Foreskin fibroblast (primary cell): ENCODE measurements at places on chromosomes 7 and 10.

GRCh38 chr7:14752301-14752700, 150.2 kb downstream of the DGKB start:
- no peak for DNase-seq

GRCh38 chr10:14529351-14529750, 198.6 kb upstream of the FRMD4A start:
- DNase-seq = no peak

DNA sequence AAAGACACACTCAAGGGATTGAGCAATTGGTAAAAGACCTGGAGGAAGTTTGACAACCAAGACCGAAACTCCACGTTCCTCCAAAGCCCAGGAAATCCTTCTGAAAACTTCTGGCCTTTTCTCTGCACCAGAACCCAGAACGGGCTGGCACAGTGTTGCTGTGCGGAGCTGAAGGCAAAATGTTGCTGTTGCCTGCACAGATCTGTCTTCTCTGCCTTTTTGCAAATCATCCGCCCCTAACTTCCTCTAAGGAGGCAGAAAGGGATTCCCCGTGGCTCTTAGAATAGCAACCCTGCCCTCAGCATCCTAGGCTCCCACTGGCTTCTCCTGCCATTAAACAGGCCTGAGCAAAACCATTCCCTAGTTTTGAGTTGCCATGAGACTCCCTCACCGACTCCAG, 44.9 kb downstream of the FIGNL1 start:
- no peak for DNase-seq

DNA sequence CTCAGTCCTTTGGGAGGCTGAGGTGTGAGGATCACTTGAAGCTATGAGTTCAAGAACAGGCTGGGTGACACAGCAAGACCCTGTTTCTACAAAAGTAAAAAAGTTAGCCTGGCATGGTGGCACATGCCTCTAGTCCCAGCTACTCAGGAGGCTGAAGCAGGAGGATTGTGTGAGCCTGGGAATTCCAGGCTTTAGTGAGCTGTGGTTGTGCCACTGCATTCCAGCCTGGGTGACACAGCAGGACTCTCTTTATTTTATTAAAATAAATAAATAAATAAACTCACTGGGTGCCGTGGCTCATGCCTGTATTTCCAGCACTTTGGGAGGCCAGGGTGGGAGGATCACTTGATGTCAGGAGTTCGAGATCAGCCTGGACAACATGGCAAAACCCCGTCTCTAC, 607.9 kb downstream of the CALN1 start:
- DNase-seq = no peak

GRCh38 chr10:95560278-95561176, 644 bp downstream of the SORBS1 start:
- peak; percentile 18 for DNase-seq

DNA sequence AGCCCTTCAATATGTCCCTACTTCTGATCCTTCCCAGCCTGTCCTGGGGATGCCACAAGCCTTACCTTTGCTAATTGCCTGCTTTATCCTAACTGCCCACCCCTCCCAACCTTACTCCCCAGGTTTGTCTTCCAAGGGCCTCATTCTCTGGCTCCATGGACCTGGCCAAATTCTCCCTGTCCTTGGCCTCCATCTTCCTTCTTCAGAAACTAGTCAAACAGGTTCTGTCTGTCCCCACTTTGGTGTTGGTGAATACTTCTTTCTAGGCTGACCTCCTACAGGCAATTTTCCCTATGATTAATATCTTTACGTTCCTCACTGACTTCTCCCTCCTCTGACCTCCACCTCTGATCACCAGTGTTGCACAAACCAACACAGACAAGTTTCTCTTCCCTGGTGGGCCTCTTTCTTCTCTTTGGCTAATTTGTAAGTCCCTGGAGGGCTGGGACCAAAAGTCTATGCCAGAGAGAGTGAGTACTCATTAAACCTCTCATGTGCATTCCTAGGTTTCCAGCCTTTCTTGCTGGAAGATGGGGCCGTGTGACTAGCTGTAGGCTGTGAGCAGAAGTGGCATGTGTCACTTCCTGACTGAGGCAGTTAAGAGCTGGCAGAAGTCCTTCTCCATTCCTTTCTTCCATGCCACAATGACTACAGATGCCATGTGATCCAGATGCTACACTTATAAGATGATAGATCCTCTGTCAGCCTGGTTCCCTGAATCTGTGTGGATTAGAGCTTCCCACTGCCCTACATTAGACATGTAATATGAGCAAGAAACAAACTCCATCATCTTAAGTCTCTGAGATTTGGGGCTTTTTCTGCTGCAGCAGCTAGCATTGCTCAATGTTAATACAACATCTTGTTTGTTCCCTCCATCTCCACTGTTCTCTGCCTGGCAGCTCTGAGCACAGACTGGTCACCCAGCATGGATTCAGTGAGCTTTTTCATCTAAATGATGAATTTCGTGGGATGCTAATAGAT, 382.7 kb downstream of the RPS24 start:
- peak; percentile 62 for DNase-seq

DNA sequence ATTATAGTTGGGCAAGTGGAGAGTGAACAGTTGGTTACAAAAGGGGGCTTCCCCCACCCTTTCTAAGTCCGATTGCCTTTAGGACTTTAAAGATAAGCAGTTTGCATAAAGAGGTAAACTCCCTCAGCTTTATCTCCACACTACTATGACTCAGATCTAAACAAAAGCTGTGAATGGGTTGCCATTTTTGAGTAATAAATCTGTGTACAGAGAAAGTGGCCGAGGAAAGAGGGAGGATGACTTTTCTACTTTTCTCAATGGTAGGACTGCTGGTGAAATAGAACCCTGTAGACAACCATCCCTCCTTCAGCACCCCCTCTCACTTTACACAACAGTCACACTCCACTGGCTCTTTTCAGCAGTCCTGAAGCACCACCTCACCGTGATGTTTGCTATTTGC, 71.2 kb downstream of the DNMBP start:
- no peak for DNase-seq

GRCh38 chr10:18378766-18379165, 238.5 kb downstream of the CACNB2 start:
- DNase-seq = no peak

- DNase-seq = peak; percentile 28
Observed at GRCh38 chr7:27688646-27689045, 26.0 kb upstream of the HIBADH start.

DNA sequence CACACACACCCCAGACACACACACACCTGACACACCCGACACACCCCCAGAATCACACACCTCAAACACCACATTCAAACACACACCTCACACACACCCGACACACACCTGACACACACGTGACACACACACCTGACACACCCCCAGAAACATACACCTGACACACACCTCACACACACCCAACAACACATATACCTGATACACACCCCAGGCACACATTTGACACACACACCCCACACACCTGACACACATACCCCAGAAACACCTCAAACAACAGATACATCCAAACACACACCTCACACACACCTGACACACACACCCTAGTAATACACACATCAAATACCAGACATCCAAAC, 652 bp upstream of the CALY start:
- no peak for DNase-seq

- DNase-seq = peak; percentile 59
Observed at GRCh38 chr10:218798-219197, 83.5 kb downstream of the ZMYND11 start.

DNA sequence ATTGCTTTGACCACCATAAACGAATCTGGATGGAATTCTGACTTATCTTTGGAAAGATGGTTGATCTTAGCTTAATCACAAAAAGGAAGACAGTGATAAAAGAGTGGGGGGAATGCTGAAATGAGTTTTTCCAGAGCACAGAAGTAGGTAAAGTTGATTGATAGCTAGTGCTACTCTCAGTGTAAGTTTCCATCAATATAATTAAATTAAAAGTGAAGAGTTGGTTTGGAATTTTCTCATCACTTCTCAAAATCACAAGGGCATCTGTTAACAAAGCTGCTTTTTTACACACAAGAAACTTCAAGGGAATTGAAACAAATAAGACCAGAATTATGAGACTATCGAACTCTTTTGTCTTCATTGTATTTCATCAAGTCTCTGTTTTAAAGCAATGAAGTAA, 1217.3 kb downstream of the REEP3 start:
- DNase-seq = no peak

DNA sequence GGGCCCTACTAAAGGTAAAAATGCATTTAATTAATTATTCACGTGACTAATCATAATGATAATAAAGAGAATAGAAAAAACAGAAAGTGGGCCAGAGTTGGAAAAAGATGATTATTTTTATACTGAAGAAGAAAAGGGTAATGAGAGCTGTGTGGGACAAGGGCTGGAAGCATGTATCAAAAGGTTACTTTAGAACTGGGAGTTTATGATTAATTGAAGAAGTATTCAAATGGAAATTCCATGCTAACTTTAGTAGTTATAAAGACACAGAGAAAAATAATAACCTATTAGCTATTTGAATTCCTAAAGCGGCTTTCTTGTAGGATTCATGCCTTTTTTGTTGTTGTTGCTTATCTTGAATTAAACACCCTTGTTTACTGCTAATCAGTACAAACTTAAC, 49.9 kb downstream of the MKX start:
- no peak for DNase-seq

DNA sequence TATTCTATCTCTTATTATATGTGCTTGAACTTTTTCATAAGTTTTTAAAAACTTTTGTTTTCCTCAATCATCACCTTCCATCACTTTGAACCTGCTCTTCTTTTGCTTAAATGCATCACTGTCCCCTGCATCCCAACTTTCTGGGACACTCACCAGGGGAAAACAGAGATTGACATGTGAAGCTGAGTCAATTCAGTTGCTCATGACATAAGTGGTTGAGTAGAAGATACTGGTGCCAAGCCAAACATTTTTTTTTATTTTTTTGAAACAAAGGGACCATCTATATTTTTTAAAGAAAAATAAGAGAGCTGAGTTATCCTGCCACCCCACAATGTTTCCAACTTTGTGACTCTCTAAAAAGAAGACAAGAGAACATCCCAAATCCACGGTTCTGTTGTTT, 61.8 kb upstream of the AHR start:
- peak; percentile 53 for DNase-seq

DNA sequence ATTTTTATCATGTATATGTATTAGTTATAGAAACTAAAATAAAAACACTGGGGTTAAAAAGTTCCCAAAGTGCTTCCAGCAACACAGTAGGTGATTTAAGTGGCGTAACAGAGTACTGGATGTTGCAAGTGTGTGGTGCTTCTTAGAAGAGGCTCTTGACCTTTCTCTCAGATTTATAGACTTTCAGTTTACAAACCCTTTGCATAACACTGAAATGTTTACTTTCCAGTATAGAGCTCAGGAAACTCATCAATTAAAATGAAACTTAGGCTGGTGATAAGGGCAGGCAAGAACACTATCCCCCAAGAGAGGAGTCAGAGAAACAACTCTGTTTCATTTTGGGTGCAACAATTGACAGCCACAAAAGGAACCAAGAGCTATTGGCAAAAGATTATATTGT, 27.5 kb upstream of the SMC3 start:
- DNase-seq = no peak

DNA sequence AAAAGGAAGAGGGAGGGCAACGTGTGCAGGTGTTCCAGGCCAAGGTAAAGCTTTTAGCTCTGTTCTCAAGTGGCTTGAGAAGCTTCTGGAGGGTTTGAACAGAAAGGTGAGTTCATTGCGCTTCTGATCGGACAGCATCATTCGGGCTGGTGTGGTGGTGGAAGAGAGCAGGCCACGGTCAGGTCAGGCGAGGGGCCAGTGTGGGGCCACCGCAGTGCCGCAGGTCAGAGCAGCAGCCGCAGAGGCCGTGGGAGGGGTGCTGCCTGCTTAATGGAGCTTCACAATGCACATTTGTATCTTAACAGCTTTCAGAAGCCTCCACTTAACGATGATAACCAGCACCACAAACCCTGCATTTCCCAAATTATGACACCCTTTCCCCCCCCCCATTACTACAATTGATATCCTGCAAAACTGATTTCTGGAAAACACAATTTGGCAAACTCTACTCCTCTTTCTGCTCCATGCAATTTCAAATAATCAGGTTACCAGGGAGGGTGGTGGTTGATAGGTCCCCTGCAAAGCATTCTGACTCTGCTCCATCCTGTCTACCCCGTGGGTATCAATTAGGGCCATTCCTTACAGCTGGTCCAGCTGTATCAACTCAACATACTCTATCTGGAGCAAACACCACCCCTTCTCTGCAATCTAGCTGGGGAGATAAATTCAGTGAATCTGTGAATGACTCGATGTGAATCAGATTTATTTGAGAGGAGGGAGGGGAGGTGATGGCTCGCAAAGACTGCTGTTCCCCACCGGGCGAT, 162.9 kb downstream of the ACTR3B start:
- DNase-seq = no peak

- peak; percentile 77 for DNase-seq
Observed at GRCh38 chr10:99329304-99329553, at the start of gene CNNM1. CNNM1 (plus strand) TSS chr10:99329356; CDS start chr10:99329388, 32 bp downstream.

- peak; percentile 96 for DNase-seq
Observed at GRCh38 chr7:131188367-131189339, 139.0 kb upstream of the MKLN1 start.

GRCh38 chr7:127383123-127383835, 9.2 kb downstream of the ZNF800 start:
- DNase-seq = peak; percentile 12

DNA sequence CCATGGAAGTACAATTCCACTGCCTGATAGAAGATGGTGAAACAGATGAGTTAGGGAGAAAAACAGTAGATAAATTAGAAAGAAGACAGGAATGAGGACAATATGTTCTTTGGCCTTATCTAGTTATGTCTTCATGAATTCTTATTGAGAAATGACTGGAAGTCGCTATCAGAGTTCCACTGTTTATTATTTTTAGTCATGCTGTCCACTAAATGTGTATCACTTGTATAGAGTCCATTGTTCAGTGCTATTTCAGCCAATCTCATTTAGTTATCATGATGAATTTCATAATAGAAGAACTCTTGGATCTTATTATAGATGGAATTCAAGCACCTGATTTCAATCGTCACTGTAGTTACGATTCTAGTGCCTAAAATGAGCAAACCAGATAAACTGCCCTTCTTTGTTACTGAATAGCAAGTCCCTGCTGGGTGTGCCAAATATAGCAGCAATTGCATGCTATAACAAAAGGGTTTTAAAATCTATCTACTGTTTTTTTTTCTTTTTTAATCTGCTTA, 177.7 kb upstream of the COL1A2 start:
- no peak for DNase-seq

GRCh38 chr7:125465527-125465926, 535.9 kb upstream of the POT1 start:
- no peak for DNase-seq

DNA sequence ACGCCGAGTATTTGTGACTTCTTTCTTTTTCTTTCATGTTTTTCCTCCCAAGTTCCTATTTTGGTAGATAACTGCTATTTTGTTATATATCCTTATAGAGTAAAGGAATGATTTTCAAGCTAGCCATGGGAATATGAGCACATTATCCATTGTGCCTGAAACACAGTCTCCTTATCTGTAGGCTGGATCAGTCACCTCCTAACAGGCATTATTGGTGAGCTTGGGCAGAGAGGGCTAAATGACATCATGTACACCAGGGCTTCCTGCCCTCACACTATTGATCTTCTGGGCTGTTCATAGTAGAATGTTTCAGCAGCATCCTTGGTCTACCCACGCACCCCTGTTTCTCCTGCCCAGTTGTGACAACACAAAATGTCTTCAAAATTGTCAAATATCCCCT, 88.1 kb upstream of the CTBP2 start:
- DNase-seq = no peak

- no peak for DNase-seq
Observed at GRCh38 chr10:101828766-101829551, 10.7 kb upstream of the OGA start.

- no peak for DNase-seq
Observed at GRCh38 chr10:100483876-100484666, 21.3 kb downstream of the WNT8B start.

GRCh38 chr10:22137542-22137941, 80.3 kb downstream of the EBLN1 start:
- DNase-seq = no peak
